ENCODE measurements at places on chromosomes 11 and 22.

- no peak for DNase-seq
Observed at GRCh38 chr11:69703768-69704507, at the start of gene FGF19. Gene FGF19 (minus strand): TSS chr11:69704022. CDS start chr11:69703876, 146 bp downstream.

DNA sequence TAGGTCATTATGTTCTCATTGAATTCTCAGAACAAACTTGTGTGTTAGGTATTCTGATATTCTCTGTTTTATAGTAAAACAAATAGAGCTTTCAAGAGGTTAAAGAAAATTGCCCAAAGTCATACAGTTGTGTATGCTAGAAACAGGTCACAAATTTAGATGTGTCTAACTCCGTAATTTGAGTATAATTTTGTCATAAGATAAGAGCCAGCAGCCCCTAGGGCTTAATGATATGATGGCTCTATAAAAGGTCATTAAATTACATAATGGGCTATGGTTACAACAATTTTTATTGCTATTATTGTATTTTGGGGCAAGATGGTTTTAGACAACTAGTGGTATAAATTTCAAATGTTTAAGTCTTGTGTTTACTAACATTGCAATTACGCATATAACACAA, 701.9 kb downstream of the LUZP2 start:
- DNase-seq: no peak

DNA sequence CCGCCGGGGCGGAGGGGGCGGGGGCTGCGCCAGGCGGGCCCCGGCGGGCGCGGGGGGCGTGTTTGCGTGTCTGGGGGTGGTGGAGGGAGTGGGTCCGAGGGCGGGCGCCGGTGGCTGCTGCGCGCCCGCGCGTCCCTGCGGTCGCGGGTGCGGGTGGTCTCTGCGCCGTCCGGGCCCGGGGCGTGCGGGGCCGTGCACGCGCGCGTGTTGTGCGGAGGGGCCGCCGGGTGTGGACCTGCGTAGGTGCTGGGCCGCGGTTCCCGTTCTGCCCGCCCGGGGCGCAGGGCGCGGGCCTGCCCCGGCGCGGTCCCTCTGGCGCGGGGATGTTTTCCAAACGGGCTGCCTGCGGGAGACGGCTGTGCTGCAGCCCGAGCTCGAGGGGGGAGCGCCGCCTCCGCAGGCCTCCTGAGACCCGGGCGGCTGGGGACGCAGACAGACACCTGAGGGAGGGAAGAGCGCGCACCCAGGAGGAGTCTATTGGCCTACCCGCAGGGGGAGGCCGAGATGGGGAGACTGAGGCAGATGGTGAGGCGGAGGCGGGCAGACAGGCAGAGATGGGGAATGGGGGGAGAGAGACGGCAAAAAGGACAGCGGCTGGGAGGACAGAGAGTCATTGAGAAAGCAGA, 442 bp downstream of the PELI3 start:
- peak; percentile 66 for DNase-seq

DNA sequence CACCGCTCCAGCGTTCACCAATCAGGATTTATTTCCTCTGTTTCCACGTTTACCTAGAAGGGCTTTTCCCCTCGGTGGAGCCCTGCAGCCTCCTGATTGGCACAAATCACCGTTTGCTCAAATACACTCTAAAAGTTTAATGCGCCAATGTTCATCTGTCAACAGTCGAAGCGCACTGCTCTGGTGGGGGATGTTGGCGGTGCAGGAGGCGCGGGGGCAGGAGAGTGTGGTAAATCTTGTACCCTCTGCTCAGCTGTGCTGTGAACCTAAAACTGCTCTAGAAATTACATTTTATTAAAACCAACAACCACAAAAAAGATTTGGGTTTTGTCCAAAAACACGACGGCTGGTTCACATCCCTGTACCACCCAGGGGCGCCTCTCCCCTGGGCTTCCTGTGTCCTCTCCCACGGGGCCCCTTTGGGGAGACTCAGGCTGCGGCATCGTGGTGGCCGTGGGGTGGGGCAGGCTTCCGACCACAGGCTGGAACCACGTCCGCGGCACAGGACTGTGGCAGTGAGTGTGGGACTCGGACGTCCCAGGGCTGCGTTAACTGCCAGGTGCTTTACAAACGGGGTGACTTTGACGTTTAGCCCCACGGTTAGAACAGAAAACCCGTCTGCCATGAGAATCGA, 13.5 kb downstream of the TTLL8 start:
- DNase-seq: no peak

GRCh38 chr11:128297805-128298204, 289.6 kb downstream of the ETS1 start:
- no peak for DNase-seq

GRCh38 chr11:94785509-94785908, 17.4 kb downstream of the AMOTL1 start:
- no peak for DNase-seq

DNA sequence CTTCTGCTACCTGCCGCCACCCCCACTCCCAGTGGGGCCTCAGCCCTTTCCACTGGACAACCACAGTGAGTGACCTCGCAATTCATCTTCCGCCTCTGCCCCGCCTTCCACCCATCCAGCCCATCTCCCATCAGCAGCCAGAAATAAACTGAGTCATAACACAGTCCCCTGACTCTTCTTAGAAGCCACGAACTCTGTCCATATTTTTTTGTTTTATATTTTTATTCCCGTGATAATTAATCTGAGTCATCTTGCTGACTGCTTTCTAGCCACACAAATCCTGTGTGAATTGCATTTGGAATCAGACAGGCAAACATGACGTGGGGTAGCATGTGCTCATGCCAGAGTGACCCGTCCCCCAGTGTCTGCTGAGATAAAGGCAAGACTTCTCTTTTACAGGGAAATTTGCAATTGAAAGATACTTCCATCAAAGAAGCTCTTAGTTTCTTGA, 7.0 kb downstream of the FADD start:
- no peak for DNase-seq

DNA sequence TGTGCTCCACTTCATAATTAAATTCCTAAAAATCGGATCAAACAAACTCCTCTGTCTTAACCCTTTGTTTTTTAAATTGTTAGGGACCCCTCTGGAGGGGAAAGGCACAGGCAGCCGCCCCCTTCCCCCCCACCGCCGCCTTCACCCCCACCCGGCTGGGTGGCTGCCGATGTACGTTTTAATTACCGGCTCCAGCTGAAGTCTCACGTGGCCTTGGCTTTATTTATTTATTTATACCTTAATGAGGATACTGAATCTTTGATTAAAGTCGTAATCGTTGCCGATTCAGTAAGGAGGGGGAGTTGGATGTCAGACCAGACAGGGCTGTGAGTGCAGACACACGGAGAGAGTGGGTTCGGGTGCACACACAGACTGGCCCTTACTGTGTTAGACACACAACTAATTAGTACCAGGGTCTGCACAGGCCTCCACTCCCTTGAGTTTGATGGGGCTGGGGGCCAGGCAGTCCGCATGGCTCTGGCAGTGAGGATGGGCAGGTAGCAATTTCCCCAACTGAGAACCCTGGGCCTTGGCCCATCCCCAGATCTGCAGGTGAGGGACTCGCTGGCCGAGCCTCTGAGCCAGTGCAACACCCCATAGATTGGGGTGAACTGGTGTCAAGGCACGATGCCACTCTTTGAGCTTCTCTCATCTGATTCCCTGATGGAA, 51.3 kb upstream of the NNMT start:
- DNase-seq: no peak

- DNase-seq: no peak
Observed at GRCh38 chr11:113019711-113020110, 58.5 kb downstream of the NCAM1 start.

DNA sequence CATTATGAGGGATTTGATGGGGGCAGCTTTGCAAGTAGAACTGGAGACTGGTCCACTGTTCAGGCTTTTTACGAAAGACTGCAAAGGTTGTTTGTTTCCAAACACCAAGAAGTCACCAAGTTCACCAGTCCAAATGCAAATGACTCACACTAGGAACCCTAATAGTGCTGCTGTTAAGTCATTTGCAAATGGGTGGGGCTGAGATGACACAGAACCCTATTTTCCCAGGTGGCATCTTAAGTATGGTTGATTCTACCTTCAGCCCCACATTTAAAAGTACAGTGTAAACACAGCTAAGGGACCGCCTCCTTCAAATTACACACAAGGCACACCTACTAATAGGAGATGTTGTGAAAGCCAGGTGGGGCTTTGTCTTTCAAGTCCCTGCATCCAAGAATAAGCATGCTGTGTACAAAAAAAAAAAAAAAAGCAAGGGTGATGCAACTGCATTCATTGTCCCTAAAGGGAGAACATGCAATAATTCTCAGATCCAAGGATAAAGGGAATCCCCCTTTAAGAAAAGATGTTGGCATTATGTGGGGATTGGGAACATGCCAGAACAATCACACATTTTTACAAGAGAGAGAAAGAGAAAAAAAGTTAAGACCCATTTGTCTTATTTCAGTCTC, 27.3 kb downstream of the BDNF start:
- DNase-seq: no peak

GRCh38 chr11:124674168-124674517, 439 bp downstream of the SPA17 start:
- no peak for DNase-seq

DNA sequence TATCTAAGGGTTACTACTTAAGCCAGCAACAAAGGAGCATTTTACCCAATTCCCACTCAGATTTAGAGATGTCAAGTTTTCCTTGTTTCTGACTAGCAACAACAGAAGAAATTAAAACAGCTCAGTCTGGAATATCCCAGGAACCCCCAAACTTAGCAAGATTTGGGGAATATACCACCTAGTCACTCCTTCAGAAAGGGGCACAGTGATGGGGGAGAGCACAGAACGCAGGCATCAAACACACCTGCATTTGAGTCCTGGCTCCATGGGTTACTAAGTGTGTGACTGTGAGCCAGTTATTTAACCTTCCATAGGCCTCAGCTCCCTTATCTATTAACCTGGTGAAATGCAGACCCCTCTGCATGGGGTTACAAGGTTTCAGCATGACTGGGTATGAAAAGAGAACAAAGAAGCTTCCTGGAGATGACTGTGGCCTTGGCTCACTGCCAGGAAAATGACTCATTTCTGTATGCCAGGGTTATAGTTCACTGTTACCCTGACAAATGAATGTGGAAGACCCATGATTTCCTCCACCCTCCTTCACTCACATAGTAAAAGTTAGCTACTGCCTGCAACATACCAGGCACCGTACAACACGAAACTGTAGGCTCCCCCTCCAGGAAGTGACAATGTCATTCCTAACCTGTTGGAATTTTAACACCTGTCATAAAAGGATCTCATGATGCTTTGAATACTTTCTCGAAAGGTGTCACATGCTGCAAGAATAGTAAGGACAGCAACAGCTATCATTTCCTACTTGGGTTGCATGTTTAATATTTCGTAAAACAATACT, 79.6 kb downstream of the ME3 start:
- peak; percentile 61 for DNase-seq

GRCh38 chr11:65911682-65912568, 6.9 kb downstream of the C11orf68 start:
- no peak for DNase-seq

DNA sequence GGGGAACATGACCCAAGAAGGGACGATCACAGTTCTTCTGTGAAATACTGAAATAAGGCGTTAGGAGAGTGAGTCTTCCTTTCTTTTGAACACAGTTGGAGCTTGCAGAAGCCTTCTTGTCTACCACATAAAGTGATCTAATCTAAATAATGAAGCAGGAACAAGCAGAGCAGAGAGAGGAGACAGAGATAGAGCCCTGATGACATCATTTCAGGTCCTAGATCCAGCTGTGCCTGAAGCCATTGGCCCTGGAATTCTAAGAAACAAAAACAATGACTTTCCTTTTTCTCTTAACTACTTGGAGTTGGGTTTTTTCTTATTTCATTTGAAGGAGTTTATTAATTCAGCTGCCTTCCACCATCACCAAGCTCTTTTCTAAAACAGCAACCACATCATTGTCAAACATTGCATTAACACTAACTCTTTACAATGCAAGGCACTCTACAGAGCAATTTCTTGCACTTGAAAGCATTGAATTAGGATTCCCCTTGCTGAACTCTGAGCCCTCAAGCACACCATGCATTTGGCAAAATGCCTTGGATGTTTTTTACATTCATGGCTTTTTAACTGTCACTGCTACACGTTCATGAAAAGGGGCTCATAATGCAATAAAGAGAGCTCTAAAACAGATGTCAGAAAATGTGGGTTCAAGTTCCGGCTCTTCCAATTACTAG, 117.2 kb upstream of the TIMP3 start:
- DNase-seq: no peak

DNA sequence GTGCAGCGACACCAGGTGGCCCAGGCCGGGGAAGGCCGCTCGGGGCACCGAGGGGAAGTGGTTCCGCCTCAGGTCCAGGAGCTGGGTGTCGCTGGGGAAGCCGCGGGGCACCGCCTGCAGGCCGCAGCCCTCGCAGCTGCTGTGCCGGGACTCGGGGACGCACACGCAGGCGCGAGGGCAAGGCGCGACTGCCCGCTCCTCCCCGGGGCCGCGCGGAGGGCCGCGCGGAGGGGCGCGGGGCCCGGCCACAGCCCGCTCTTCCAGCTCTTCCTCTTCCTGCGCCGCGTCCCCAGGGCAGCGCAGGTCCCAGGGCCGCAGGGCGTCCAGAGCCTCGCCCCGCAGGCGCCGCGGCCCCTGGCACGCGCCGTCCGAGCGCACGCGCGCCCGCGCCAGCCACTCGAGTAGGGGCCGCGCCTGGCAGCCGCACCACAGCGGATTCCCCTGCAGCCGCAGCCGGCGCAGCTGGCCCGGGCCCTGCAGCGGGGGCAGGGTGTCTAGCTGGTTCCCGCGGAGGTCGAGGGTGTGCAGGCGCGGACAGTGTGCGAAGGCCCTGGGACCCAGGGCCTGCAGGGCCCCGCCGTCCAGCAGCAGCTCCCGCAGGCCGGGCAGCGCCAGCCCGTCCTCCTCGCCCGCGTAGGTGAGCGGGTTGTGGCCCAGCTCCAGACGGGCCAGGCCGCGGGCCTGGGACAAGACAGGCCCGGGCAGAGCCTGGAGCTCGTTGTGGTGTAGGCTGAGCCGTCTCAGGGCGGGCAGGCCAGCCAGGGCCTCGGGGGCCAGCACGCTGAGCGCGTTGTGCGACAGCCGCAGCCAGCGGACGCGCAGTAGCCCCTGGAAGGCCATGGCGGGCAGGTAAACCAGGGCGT, 2.8 kb downstream of the CHADL start:
- peak; percentile 93 for DNase-seq

DNA sequence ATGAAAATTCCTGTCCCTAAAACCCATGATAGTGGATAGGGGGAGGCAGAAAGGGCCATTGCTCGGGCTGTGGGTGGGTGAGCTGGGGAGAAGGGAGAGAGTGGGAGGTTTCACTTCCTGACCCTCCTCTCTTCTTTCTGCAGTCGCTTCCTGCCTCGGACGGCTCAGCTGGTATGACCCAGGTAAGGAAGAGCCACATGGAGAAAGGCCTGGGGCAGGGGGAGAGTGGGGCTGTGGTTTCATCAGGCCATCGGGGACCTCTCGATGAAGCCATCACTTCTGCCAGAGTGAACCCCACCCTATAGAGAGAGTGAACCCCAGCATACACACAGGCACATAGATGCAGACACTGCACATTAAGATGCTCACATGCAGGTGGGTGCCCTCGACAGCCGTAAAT, 12.6 kb downstream of the CD5 start:
- no peak for DNase-seq

- no peak for DNase-seq
Observed at GRCh38 chr22:47919001-47919441, 1156.6 kb downstream of the TBC1D22A start.

DNA sequence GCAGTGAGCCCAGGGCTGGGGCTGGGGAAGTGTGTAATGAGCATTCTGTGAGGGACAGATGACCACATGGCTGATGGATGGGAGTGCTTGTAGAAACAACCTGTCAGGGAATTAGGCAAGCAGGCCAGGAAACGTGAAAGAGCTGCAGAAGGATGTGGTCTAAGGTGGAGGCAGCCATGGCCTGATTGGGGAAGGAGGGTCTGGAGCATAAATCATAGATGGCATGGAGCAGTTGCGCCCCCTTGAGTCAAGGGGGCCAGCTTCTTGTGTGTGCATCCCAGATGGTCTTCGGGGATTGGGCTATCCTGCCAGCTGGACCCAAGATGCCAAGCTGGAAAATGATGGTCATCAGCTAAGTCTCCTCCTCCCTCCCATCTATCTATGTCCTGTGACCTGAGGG, 119.4 kb upstream of the CLPB start:
- no peak for DNase-seq

Data from GM13976 (cell line).